ENCODE measurements at places on chromosomes 5 and 9. TPM values are rescaled to one million over a fixed set of nuclear protein-coding genes. Genes with fewer than 3 reads are reported as not detected.

DNA sequence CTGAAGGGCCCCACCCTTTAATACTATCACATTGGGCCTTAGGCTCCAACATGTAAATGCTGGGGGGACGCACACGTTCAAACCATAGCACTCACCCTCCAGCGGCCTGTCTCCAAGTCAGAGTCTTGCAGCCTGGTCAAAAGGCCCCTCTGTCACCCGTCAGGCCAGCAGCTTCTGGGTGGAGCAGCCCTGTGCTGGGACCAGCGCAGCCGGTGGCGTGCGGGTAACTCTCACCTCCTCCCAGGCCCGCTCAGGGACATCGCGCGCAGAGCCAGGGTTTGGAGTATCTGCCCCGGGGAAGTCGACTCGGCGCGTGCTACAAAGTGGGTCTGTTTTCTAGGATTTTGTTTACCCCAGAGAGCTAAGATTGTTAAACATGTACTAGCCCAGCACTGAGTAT, 93.0 kb upstream of the COL5A1 start:
- no peak overlapping the region for H3K27ac ChIP-seq
- peaks cover 66% of the 10 kb centered on the region for H3K4me1 ChIP-seq
- no peak for DNase-seq
- no peaks in the 10 kb centered on the region for H3K36me3 ChIP-seq
- no peaks in the 10 kb centered on the region for H3K27me3 ChIP-seq
- no peak overlapping the region for H3K4me3 ChIP-seq

DNA sequence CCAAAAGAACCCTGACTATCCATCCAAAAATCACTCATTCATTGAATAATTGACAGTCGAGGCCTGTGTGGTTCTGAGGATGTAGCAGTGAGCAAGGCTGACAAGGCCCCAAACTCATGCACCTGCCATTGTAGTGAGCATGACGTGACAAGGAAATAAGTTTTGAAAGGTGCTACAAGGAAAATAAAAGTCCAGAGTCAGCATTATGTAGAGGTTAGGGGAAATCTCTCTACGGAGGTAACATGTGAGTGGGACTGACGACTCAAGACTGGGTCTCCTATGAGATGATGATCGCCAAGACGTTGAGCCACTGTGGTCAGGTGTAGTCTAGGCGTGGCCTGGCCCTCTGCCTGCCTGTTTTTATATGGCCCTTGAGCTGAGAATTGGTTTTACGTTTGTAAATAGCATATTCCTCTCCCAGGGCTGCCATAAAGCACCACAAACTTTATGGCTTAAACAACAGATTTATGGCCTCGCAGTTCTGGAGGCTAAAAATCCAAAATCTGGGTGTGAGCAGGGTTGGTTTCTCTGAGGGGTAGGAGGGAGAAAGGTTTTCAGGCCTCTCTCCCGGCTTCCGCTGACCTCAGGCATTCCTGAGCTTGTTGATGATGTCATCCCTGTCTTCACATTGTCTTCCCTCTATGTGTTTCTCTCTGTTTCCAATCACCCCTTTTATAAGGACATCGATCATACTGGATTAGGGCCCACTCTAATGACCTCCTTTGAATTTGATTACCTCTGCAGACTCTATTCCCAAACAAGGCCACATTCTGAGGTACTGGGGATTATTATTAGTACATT, 206.4 kb upstream of the EGFLAM start:
- peak; percentile 40 for DNase-seq
- H3K36me3 ChIP-seq: no peaks in the 10 kb centered on the region

DNA sequence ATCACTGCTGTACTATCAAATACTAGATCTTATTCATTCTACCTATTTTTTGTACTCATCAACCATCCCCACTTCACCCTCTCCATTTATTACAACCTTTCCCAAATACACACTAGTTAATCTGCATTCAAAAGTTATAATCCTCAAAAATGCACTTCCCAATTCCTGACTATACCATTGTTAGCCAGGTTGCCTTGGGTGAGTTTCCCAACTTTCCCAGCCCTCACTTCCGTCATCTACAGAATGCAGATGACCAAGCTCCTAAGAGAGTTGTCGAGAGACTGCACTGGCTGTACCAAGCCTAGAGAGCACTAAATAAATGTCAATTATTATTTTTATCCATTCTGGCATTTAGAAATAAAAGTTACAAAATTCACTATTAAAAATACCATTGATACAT, 11.5 kb downstream of the PLPP1 start:
- H3K27ac ChIP-seq: no peak overlapping the region
- DNase-seq: no peak
- no peaks in the 10 kb centered on the region for H3K36me3 ChIP-seq
- H3K27me3 ChIP-seq: no peaks in the 10 kb centered on the region

- no peak for DNase-seq
- H3K36me3 ChIP-seq: peaks cover 4% of the 10 kb centered on the region
- no peak overlapping the region for H3K27ac ChIP-seq
- no peak overlapping the region for H3K4me3 ChIP-seq
These were observed 2.8 kb upstream of the PARP8 start for GRCh38 chr5:50663636-50664035.

- DNase-seq: no peak
- H3K4me1 ChIP-seq: no peaks in the 10 kb centered on the region
- H3K36me3 ChIP-seq: no peaks in the 10 kb centered on the region
- H3K4me3 ChIP-seq: no peak overlapping the region
These were observed 51.9 kb upstream of the TBC1D9B start for GRCh38 chr5:179959641-179960040.

GRCh38 chr9:14466429-14466818, 152.5 kb upstream of the NFIB start:
- no peak for DNase-seq
- H3K4me3 ChIP-seq: no peak overlapping the region
- H3K4me1 ChIP-seq: no peaks in the 10 kb centered on the region
- H3K27ac ChIP-seq: no peak overlapping the region
- H3K36me3 ChIP-seq: no peaks in the 10 kb centered on the region
- H3K27me3 ChIP-seq: no peaks in the 10 kb centered on the region

GRCh38 chr5:172351240-172351778, 67.7 kb upstream of the UBTD2 start:
- no peak overlapping the region for H3K27ac ChIP-seq
- no peak overlapping the region for H3K4me3 ChIP-seq
- peaks cover 13% of the 10 kb centered on the region for H3K4me1 ChIP-seq
- H3K36me3 ChIP-seq: peaks cover 87% of the 10 kb centered on the region
- no peak for DNase-seq

DNA sequence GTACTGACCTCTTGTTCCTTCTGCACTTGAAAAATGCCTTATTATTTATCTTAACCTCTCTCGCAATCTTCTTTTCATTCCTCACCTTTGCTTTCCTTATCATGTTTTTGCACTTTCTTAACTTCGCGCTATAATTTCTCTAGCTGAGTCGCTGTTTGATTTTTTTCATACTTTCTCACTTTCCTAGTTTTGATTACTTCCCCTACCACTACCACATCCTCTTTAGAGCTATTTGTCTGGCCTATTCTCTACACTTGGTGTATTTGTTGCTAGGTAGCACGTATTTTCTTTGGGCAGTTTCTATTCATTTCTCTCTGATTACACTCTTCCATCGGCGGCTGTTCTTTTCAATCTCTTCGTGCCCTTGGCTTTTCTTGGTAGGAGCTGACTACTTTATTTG, 611.8 kb downstream of the BNC2 start:
- no peak overlapping the region for H3K27ac ChIP-seq
- H3K36me3 ChIP-seq: no peaks in the 10 kb centered on the region
- H3K27me3 ChIP-seq: no peaks in the 10 kb centered on the region
- no peak for DNase-seq

DNA sequence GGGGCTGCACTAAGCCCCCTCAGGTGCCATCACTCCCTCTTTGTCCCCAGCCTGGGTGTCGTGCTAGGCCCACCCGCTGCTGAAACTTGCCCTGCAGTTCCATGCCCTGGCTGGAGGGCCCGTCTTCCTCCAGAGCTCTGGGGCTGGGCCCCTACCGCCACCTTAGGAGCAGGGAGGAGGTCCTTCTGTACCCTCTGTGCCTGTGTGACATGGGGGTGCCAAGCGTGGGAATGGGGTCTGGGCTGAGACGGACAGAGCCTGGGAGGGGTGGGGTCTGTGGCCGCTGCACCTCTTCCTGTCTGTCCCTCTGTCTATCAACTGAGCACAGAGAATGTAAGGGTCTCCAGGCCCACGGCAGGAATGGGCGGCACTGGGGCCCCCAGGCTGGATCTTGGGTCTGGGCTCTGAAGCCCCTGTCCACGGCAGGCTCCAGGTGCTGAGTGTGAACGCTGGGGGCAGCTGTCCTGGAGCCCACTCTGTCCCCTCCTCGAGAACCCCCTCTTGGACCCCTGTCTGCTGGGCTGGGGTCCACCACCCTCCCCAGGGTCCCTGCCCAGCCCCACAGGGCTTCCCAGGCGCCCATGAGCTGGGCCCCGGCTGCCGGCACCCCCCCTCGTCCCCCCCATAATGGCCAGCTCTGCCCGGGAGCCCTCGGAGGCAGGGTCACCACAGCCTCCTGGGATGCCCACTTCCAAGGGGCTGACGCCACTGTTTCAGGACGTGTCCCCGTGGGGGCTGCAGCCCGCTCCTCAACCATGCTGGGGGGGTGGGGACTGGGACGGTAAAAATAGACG, 15.8 kb upstream of the NRARP start:
- DNase-seq: no peak
- H3K27ac ChIP-seq: no peak overlapping the region
- no peaks in the 10 kb centered on the region for H3K27me3 ChIP-seq
- no peaks in the 10 kb centered on the region for H3K36me3 ChIP-seq
- peaks cover 7% of the 10 kb centered on the region for H3K4me1 ChIP-seq
- no peak overlapping the region for H3K4me3 ChIP-seq

DNA sequence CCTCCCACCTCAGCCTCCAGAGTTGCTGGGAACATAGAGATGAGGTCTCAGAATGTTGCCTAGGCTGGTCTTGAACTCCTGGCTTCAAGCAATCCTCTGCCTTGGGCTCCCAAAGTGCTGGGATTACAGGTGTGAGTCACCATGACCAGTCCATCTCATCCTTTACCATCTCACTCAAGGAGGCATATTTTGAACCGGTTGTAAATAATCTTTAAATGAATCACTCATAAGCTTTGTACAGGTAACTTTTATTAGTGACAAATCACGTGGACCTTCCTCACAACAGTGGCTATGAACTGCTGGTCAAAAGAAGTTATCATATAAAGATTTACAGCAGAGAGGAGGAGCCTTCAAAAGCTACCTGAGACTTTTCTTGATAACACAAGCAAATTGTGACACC, 70.7 kb downstream of the RFK start:
- H3K27ac ChIP-seq: no peak overlapping the region
- H3K27me3 ChIP-seq: no peaks in the 10 kb centered on the region
- no peak overlapping the region for H3K4me3 ChIP-seq
- peaks cover 30% of the 10 kb centered on the region for H3K4me1 ChIP-seq
- no peaks in the 10 kb centered on the region for H3K36me3 ChIP-seq

DNA sequence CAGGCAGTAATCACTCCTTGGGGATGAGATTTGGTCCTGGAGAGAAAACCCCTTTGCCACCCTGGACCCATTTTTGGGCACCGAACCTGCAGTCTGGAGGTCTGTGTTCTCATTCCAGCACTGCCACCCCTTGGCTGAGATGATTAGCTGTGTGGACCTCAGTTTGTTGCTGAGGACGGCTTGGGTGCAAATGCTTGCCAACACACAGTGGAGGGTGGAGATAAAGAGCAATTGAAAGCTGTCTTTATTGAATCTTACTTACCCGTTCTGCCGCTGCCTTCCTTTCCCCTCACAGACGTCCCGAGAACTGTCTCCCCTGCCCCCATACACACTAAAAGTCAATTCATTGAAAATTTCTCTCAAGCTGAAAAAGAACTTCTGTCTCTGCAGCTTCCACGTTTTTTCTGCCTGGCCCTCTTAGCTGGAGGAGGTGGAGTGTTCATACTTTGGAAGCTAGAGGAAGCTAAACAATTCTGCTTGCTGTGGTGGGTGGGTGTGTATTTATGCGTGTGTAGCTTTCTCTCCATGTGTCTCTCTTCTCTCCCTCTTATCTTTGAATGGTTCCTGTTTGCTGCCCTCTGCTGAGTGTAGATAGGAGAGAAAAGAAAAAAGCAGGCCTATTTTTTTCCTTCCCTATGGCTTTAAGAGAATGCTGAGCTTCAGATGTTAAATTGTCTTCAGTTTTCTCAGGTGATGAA, 6.6 kb downstream of the GALNT10 start:
- no peak overlapping the region for H3K27ac ChIP-seq
- H3K36me3 ChIP-seq: peaks cover 47% of the 10 kb centered on the region
- no peaks in the 10 kb centered on the region for H3K27me3 ChIP-seq
- DNase-seq: peak; percentile 69
- H3K4me3 ChIP-seq: no peak overlapping the region
- H3K4me1 ChIP-seq: peaks cover 55% of the 10 kb centered on the region

GRCh38 chr5:124524552-124525232, 221.7 kb downstream of the ZNF608 start:
- no peak for DNase-seq
- H3K36me3 ChIP-seq: no peaks in the 10 kb centered on the region
- H3K27me3 ChIP-seq: no peaks in the 10 kb centered on the region
- H3K4me3 ChIP-seq: no peak overlapping the region

GRCh38 chr9:126565336-126566128, 48.2 kb upstream of the LMX1B start:
- peaks cover 12% of the 10 kb centered on the region for H3K27me3 ChIP-seq
- H3K4me3 ChIP-seq: no peak overlapping the region
- no peaks in the 10 kb centered on the region for H3K4me1 ChIP-seq

DNA sequence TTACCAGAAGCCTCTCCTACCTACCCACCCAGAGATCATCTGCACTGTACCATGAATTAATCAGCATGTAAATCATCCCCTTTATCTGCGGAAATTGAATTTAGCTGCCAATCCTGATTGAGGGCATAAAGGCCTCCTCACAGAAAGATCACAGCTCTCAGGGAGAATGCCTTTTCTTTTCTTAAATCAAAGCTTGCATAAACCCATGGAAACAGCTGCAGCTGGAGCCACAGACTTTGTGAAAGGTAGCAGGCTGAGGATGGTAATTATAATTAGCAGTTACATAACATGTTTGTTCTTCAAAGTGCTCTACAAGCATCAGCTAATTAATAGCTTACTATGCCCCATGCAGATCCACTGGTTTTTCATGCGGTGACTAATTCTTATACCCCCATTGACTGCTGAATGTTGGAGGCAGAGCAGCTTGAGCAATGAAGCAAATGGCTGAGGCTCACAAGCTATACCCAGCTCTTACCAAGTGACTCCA, 54.6 kb downstream of the SUSD1 start:
- no peaks in the 10 kb centered on the region for H3K27me3 ChIP-seq
- H3K4me3 ChIP-seq: no peak overlapping the region
- peaks cover 30% of the 10 kb centered on the region for H3K36me3 ChIP-seq
- no peak overlapping the region for H3K27ac ChIP-seq
- DNase-seq: no peak
- H3K4me1 ChIP-seq: no peaks in the 10 kb centered on the region

DNA sequence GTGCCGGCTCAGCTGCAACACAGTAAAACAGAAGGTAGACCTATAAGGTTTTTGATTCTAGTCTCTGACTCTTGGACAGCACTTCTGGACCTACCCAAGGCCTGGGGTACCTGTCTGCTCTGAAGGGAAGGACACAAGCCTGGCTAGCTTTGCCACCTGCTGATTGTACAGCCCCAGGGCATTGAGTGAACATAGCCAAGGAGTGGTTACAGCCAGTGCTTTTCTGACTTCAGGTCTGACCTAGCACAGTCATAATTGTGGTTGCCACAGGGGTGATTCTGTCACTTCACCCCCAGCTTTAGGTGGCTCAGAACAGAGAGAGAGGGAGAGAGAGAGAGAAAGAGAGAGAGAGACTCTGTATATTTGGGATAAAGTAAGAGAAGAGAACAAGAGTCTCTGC, 118.4 kb downstream of the PLCXD3 start:
- no peak for DNase-seq
- no peak overlapping the region for H3K4me3 ChIP-seq
- no peaks in the 10 kb centered on the region for H3K27me3 ChIP-seq
- H3K27ac ChIP-seq: no peak overlapping the region
- no peaks in the 10 kb centered on the region for H3K4me1 ChIP-seq
- no peaks in the 10 kb centered on the region for H3K36me3 ChIP-seq

MEIKIN gene
- total RNA-seq: not detected

SPINK7 gene
- total RNA-seq: not detected

C5orf52 gene
- total RNA-seq: not detected

SV2C gene
- not detected for total RNA-seq

ARL10 gene
- 2.5 TPM for total RNA-seq

PCDHGC3 gene
- total RNA-seq: 45.5 TPM
